Spleen (tissue), 13 donors: ENCODE measurements at places on chromosomes 7 and 10. TPM values are rescaled to one million over a fixed set of nuclear protein-coding genes. Genes with fewer than 3 reads are reported as not detected.

GRCh38 chr10:12826800-12827372 is 174.6 kb downstream of the CCDC3 start:
- DNase-seq: peak; percentile 47

- no peak for DNase-seq
Measured at GRCh38 chr10:14624600-14624999, 150.1 kb downstream of the FAM107B start.

DNA sequence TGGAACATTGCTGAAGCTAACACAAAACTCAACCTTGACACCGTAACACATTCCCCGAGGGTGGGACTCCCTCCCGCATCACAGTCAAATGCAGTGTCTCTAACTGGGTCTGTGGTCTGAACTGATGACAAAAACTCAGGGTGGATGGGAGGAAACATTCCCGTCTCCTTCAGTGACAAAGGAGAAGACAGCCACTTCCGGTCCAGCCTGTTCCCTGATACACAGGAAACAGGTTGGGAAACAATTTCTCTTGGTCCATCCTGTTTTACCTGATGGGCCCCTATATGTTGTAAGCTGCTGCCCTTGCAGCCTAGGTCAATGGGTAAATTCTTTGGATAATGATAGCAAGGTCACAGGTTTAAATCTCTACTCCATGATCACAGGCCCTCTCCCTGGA is 20.4 kb downstream of the SLC13A4 start:
- no peak for DNase-seq

DNA sequence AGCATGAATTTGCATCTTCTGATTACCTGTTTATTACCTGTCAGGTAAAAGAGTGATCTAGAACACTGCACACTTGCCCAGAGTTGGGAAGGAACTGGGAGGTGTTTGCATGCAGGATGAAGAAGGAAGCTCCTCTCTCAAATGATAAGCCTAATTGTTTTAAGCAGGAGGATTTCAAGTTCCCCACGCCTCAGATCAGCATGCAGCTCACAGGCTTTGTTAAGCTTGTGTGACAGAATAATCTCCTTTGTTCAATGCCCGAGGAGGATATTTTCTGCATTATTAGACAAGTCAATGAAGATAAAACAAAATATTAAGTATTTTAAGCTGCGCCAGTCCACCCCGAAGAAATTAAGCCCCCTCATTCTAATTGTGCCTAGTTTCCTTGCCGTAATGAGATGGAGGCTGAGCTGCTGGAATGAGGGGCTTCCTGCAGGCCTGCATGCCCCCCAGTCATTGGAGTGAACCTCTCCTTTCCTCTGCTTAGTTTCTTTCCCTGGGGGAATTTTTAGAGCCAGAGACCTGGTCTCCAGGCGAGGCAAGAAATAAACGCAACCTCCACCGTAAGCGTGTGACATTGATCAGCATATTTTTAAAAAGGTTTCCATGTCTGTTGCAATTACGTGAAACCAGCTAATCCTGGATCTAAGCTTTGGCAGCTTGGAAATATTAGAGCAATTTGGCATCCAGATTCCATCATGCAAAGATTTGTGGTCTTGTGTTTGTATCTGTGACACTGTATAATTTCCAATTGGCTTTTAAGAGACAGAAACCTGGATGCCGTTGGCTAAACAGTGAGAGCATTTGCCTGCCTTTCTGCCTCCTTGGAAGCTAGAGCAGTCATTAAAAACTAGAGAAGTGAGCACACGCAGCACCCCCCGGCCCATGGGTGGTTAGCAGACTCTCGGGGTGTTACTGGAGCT is 376.0 kb downstream of the GALNT17 start:
- DNase-seq: no peak

- DNase-seq: no peak
Measured at GRCh38 chr10:34298346-34298818, 516.7 kb downstream of the PARD3 start.

DNA sequence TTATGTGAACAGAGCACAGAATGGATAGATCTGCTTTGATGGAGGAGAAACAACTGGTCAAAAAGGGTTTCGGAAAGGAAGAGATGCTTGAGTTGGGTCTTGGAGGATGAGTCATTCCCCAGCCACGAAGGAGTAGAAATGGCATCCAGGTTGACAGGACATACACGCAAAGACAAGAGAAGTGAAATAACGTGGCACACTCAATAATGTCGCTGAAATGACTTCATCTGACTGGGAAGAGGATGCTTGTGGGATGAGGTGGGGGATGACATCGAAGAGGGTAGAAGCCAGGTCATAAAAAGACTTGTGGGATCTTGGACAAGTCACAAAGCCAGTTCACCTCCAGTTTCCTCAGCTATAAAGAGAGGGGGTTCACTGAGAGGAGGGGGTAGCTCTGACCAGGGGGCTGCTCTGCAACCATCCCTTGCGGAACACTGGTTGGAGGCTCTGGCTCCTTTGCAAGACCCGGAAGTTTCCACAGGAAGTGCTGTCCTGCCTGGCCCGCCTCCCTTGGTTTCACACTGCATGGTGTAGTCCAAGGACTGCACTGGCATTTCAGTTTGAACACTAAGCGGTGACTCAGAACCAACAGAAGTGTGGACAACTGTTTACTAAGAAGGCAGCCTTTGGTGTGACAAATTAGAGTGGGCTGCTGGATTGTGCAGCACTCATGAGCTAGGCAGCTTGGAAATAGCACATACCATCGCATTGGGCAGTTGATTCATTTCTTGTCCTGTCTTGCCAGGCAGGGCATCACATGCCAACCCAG is 189.9 kb upstream of the ADO start:
- no peak for DNase-seq

- DNase-seq: peak; percentile 82
Measured at GRCh38 chr10:100519311-100520051, at the start of gene SEC31B. Gene SEC31B, minus strand, starts transcription at chr10:100519861. Its CDS starts 2,909 bp downstream, at chr10:100516952.

GRCh38 chr7:16688249-16688648 is 42.3 kb downstream of the BZW2 start:
- DNase-seq: no peak

TAC1 gene
- 6.9 TPM for total RNA-seq

ACTR1A gene
- 65.0 TPM for total RNA-seq
